OCI-LY7 (cell line): ENCODE measurements at places on chromosomes 13 and 19. TPM values are rescaled to one million over a fixed set of nuclear protein-coding genes. Genes with fewer than 3 reads are reported as not detected.

GRCh38 chr13:95862408-95862807, 185.5 kb downstream of the DNAJC3 start:
- DNase-seq: no peak

- no peak for DNase-seq
These were observed 49.3 kb downstream of the VAV1 start for GRCh38 chr19:6821639-6822310.

GRCh38 chr13:51856998-51857397, 4.8 kb upstream of the CCDC70 start:
- no peak for DNase-seq

- DNase-seq: no peak
These were observed 71.9 kb upstream of the UBL3 start for GRCh38 chr13:29922281-29922821.

DNA sequence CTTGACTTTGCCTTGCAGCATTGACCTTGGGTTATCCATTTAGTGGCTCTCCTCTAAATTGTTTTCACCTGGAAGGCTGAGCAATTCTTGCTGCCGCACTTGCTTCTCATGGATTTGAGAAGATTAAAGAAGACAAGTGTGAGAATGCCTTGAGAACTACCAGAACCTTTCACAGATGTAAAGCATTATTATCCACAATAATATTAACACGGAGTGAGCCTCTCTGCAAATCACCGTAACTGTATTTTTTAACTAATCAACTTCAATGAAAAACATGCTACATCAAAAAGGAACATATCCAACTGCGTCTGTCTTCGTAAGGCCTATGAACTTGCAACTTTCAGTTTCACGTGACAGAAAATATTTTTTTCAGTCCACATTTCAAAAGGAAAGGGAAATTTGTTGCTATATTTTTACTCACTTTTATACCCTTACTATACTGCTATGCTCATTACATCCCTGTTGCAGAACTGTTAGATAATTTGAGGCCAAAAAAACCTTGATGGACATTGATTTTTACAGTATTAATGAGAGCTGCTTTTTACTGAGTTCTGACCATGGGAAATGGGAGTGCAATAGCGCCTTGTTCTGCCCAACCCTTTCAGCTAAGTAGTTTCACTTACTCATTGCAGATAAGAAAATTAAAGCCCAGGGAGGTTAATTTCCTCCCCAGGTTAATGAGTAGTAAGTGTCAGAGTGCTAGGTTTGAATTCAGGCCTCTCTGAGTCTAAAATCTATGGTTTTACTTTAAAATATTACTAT, 93.8 kb upstream of the RAP2A start:
- DNase-seq: no peak

DNA sequence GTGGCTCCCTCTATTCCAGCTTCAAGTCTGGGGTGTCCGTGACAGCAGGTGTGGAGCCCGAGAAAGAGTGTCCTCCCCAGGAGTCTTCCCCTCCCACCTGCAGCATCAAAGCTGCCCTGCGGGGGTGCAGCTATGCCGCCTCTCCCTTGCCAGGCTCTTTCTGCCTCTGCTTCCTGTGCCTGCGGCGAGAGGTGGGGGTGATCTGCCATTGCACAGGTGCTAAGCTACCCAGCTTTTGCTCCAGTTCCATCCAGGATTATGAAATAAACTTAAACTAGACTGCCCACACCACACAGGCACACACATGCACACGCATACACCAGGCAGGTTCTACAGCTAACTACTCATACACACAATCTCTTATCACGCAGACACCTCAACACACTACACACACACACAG, 104.7 kb upstream of the CLDN10 start:
- no peak for DNase-seq

GRCh38 chr19:1067341-1067957, 482 bp downstream of the ARHGAP45 start:
- DNase-seq: no peak

- peak; percentile 4 for DNase-seq
These were observed 95.6 kb downstream of the PCDH9 start for GRCh38 chr13:67134417-67135129.

The ZNF724 gene
- 27.2 and 30.8 TPM in 2 replicates for total RNA-seq
